ENCODE measurements at places on chromosomes 3 and 15.

- DNase-seq, result peak; percentile 5
These were observed 227.8 kb upstream of the LYSMD4 start for GRCh38 chr15:99961011-99961441.

- no peak for DNase-seq
These were observed 7.7 kb upstream of the RFT1 start for GRCh38 chr3:53137835-53138446.

DNA sequence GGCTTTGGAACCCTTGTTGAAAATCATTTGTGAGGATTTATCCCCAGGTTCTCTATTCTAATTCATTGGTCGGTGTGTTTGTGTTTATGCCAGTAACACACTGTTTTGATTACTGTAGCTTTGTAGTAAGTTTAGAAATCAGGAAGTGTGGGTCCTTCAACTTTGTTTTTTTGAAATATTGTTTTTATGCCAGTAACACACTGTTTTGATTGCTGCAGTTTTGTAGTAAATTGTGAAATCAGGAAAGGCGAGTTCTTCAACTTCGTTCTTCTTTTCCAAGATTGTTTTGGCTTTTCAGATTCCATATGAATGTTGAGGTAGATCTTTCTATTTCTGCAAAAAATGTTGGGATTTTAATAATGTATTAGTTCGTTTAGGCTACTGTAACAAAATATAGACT, 314.6 kb downstream of the RPLP1 start:
- no peak for DNase-seq

- DNase-seq, result no peak
These were observed 1155.5 kb downstream of the TBL1XR1 start for GRCh38 chr3:176041812-176042211.

- no peak for DNase-seq
These were observed 9.4 kb upstream of the ALAS1 start for GRCh38 chr3:52188556-52188955.

- DNase-seq, result no peak
These were observed 35.4 kb upstream of the ARL8B start for GRCh38 chr3:5086708-5087107.

DNA sequence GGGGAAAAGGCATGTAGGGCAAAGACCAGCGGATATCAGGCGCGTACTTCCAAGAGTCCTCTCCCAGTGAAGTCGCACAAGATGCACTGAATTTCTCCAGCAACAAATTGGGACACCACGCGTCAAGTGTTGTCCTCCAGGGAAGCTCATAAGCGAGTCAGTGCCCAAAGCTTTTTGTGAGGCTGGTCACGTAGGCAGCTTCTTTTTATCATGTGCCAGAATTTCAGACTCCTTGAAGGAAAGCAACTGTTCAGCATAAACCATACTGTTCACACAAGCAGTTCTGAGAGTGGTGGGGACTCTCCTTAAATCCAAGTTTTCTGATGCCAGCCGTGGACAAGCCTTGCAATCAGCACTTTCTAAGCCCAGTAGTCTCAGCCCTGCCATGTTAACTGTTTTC, 10.1 kb upstream of the FSTL1 start:
- DNase-seq, result no peak

- peak; percentile 6 for DNase-seq
These were observed 111.6 kb downstream of the KBTBD8 start for GRCh38 chr3:67109651-67110204.

DNA sequence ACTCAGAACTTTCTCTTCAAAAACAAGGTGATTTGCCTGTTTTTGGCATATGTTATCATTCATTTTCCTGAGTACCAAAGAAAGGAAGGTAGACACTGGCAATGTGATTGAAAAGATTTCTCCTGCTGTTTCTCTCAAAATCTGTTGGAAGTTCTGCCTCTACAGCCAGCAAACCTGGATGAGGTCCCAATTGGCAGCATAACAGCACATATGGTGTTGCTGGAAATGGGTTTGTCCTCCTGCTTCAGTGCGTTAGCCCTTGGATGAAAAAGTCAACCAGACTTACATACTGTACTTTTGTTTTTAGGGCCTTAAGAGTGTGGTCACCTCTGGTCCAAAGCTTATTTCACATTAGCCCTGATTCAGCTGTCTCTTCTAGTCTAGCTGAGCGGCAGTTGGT, 237.6 kb upstream of the MME start:
- DNase-seq, result no peak

GRCh38 chr15:93495799-93496637, 407.0 kb upstream of the RGMA start:
- no peak for DNase-seq

GRCh38 chr3:31016196-31016595, 121.7 kb upstream of the GADL1 start:
- no peak for DNase-seq

DNA sequence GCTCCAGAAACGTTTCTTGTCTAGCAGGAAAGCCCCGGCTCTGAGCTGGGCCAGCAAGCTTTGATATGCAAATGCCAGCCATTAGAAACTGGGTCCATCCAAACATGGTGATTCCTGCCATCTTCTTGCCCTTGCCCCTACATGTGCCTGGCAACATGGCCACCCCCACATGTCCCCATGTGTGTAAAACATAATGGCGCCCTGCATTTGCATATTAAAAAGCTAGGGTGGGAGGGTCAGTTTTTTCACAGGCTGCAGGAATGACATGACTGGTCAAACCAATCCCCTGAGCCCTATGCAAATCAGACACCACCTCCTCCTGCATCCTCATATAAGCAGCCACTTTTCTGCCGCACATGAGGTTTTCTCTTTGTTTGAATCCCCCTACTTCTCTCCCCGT, 21.2 kb downstream of the GPR156 start:
- DNase-seq, result no peak

GRCh38 chr15:39474657-39475056, 106.2 kb upstream of the THBS1 start:
- DNase-seq, result no peak

GRCh38 chr3:132716372-132716771, 5.8 kb downstream of the NPHP3 start:
- no peak for DNase-seq

GRCh38 chr3:116445311-116445841, at the start of gene LSAMP:
LSAMP (minus strand) TSS chr3:116445487.
- DNase-seq, result no peak

DNA sequence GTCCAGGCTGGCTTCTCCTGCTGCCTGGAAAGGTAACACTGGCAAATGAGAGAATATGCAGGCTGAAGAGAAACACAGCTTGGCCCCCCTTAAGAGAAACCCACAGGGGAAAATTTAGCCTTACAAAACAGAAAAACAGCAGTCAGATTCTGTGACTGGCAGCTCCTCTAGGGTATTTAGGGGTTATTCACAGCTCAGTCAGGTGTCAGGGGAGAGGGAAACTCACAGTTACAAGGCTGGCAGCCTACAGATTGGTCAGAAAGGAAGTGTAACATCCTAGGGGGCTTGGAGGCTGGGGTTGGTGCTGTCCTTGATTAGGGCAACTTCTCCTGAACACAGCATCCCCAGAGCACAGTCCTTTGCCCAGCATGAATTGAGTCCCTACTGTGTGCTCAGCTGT, 81.4 kb downstream of the SEMA5B start:
- no peak for DNase-seq

DNA sequence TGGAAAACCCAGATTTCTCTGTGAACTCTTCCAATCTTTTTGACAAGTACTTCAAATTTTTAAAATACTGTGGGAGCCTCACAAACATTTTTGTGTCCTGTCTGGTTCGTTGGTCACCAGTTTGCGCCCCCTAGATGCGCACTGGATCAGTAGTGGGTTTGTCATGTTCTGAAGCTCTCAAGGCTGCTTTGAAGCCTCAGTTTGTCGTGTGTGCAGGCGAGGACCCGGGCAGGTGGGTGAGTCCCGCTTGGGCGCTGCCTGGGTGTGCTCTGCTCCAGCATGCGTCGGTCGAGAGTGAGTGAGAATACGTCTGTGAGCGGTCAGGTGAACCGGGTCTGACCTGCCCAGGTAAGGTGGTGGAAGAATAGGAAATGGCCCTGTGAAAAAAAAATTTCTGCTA, 17.3 kb upstream of the AEN start:
- DNase-seq, result no peak

DNA sequence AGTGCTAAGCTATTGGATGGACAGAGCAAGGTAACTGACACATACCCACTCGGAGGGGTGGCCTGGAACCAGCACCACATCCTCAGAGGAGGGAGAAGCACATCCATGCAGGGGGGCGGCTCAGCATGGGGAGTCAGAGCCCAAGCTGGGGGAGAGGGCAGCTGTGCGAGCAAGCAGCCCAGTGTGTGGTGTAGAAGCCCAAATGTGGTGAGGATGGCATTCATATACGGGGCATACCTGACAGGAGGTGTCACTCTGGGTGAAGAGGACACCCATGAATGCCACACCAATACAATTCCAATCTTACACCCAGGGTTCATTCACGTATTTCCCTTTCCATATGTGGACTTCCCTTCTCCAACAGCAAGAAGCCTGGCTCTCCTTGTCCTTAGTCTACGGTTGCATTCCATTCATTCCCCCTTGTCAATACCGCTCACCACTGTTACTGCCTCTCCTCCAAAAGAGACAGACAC, 58.7 kb upstream of the ACAN start:
- no peak for DNase-seq

GRCh38 chr3:12458901-12459300, 25.4 kb upstream of the TSEN2 start:
- no peak for DNase-seq

DNA sequence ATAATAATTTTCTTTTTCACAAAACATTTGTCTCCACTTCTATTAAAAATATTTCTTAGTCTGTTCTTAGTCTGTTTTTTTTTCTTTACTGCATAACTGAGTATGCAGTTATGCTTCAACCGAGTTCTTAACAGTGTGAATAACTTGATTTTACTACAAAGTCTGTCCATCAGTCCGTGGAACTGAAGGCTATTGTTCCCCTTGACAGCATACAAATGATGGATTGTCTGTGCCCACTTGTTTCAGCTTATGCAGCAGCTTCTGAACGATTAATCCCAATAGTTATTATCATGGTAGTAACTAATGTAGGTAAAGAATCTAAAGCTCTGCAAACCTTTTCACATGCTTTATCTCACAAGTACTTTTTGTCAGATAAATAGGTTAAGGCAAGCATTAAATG, 150.7 kb downstream of the SSR3 start:
- no peak for DNase-seq

All from GM10248 (cell line).